Coronary artery (tissue), 2 donors: ENCODE measurements at places on chromosomes 16 and 17.

DNA sequence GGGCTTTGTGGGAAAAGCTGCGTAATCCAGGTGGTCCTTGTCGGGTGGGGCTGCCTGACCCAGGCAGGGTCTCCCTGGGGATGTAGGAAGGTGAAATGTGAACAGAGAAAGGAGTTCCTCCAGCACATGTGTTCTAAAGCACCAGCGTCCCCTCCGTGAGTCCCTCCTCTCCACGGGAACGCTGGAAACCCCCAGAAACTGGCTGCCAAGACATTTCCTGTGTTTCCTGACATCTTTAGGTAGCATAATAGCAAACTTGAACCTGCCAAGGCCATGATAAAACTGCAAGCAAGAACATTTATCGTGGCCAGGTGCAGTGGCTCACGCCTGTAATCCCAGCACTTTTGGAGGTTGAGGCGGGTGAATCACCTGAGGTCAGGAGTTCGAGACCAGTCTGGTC is 12.6 kb upstream of the PYDC1 start:
- DNase-seq: no peak

GRCh38 chr16:23391381-23392222 is 61.4 kb downstream of the COG7 start:
- no peak for DNase-seq

DNA sequence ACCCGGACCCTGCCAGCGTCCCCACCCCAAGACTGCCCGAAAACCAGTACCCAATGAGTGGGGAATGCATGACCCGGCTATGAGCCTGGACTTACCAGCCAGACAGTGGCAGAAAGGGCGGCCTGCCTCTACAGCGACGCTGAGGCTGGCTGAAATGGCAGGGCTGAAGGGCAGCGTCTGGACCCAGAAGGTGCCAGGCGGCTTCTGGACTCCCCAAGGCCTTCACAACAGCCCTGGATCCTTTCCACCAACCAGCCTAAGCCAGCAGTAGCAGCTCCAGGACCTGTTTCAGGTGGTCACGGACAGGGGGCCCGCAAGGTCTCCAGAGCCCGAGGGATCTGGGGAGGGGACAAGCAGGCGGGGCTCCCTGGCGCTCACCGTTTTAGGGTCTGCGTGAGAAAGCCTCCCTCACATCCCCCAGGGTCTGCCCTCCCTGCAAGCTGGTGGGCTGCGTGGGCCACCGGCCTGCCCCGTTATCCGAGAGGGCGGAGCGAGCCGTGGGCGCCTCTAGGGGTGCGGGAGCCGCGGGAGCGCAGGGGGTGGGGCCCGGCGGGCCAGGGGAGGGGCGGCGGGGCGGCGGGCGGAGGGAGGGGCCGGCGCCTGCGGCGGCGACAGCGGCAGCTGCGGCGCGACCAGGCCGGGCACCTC is at the start of gene RIPOR1:
RIPOR1 (plus strand) TSS at position 608 of the 648 bp plus-strand sequence. CDS start 9,618 bp downstream, outside the sequence.
- peak; percentile 84 for DNase-seq

DNA sequence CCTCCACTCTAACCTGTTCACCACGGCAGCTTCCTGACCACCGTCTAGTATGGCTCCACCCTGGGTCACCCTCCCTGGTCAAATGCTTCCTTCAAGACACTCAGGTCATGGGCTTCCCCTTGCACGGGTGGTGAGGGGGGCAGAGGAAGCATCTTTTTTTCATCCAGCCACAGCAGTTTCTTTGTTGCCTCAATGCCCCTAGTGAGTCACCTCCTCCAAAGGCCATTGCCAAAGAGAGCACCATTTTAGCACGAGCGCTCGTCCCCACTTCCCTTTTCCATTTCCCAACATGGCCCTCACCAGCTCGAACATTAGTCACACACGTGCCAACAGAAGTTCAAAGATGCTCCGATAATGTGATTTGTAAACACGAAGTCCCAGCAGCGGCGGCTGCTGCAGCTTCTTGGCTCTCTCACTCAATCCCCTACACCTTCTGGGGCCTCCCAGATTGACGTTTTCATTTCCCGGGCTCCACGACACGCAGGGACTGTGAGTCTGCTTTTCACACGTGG is 134.6 kb downstream of the GAS7 start:
- DNase-seq: no peak

- DNase-seq: no peak
Observed at GRCh38 chr17:42667088-42667951, 8.2 kb downstream of the TUBG2 start.

- no peak for DNase-seq
Observed at GRCh38 chr17:67993998-67994361, 2.3 kb downstream of the C17orf58 start.

DNA sequence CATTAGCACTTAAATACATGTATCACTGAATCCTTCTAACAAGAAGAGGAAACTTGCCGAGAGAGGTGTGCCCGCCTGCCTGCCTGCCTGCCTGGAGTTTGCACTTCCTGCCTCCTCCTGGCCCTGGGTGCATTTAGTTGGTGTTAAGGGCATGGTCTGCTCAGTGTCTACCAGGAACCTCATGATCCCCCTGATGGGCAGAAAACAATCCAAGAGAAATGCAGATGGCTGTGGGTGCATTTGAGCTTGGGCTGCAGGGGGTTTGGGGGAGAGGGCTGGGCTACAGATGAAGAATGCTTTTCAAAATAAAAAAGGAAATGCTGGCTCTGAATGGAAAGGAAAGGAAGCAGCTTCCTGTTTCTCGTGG is 10.1 kb downstream of the KSR1 start:
- DNase-seq: no peak

DNA sequence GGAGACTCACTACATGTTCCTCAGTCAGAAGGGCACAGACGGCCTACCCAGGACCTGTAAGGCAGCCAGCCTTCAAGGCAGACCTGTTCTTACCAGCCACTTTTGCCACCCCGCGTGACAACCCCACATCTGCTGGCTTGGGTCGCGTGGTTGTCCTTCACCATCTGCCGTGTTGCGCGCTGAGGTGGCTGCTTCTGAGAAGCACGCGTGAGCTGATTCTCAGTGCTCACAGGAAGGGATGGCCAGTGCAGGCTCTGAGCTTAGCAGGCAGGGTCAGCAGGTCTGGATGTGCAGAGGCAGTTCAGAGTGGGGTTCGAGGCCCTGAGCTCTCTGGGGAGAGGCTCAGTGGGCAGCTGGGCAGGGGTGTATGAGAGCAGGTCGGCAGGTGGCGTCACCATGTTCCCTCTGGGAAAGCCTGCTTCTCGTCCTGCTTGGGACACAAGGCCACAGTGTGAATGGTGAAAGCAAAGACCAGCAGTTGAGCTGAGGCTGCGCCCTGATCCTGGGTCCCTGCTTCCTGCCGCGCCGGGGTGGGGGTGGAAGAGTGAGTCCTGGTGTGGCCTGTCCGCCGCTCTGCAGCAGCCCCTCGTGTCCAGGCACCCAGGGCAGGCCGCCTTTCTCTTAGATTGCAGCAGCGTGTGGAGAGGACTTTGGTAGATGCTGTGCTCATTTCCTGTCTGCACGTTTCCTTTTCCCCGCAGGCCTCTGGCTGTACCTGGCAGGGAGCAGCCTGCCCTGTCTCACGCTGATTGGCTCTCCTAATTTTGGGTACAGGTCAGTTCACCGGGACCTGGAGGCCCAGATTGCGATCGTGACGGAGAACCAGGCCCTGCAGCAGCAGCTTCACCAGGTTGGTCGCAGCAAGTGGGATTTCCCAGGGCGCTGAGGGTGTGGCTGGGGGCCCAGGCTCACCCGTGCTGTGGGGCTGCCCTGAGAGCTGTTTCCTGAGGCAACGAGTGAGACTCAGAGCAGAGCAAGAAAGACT is 36.0 kb downstream of the PGS1 start:
- DNase-seq: no peak

DNA sequence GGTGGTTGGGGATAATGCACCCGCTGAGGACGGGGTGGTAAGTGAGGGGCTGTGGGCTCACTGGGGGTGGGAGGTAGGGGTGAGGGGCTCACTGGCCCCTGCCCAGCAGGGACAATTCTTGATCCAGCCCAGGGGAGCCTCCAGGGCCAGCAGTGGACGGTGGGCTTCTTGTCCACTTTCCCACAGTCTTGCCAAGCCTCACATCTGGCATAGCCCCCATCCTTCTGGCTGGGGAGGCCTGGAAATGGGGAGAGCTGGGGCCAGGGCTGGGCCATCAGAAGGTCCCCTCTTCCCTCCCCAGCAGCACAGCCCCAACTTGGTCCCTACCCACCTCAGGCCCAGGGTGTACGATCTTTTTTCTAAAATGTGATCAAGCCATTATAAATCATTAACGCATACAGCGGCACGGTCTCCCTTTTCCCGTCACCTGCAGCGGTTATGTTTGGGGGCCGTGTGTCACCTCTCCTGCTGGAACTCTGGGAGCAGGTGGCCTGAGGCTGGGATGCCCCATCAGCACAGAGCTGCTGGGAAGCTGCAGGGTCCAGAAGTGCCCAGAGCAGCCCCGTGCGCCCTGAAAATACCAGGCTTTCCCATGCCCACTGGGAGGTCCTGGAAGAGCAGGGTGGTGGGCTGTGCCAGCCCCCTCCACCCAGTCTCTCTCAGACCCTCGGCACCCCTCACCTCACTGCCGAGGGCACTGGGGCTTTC is 7.2 kb upstream of the SETD6 start:
- no peak for DNase-seq

GRCh38 chr16:6704306-6704930 is 628.2 kb upstream of the RBFOX1 start:
- no peak for DNase-seq

DNA sequence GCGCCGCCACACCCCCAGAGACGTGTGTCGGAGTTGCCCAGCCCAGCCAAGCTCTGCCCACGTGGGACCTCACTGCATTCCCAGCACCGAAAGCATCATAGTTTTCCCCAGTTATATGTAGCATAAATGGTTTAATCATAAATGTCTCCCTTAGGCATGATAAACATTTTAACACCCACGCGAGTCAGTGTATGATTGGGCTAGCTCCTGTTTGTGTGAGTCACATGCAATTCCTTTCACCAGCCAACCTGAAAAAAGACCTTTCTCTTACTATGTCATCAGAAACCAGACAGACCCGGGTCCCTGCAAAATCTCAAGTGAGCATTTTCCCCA is 9.2 kb downstream of the TAF1C start:
- no peak for DNase-seq

- peak; percentile 89 for DNase-seq
Observed at GRCh38 chr17:81926451-81927151, 934 bp downstream of the MAFG start.

GRCh38 chr16:17526956-17527937 is 56.5 kb upstream of the XYLT1 start:
- DNase-seq: no peak

DNA sequence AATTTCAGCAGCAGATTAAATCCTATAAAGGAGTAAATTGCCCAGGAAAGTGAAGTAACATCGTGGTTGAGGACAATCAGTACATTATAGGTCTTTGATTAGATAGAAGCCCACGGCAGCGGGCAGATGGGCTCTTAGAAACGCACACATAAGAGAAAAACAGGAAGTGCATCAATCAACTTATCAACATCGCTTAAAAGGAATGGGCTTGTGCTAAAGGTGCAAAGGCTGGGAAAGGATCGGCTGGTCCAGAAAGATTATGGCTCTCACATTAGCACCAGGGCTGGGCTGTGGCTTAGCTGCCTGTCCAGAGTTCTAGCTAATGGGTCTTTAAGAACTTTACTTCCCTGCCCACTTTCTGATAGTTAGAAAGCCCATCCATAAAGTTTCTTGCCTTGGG is 292.0 kb upstream of the TNRC6C start:
- no peak for DNase-seq

- DNase-seq: no peak
Observed at GRCh38 chr17:40350689-40351358, 13.7 kb downstream of the GJD3 start.

DNA sequence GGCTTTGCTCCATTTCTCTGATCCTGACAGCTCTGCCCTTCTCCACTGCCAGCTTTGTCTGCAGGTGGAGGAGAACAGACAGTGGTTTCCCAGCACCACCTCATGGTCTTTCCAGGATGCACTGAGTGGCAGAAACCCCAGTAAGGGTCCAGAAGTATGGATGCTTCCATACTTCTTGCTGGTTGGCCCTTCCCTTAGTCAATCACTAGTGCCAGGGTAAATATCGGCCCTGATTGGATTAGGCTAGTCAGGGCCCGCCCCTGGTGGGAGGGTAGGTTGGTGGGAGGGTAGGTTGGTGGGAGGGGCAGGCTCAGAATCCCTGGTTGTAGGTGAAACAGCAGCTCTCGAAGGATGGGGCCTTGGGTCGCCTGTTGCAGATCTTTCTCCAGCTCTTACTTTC is 10.2 kb downstream of the RNF213 start:
- no peak for DNase-seq

- no peak for DNase-seq
Observed at GRCh38 chr17:49727380-49727779, 19.6 kb upstream of the SLC35B1 start.

DNA sequence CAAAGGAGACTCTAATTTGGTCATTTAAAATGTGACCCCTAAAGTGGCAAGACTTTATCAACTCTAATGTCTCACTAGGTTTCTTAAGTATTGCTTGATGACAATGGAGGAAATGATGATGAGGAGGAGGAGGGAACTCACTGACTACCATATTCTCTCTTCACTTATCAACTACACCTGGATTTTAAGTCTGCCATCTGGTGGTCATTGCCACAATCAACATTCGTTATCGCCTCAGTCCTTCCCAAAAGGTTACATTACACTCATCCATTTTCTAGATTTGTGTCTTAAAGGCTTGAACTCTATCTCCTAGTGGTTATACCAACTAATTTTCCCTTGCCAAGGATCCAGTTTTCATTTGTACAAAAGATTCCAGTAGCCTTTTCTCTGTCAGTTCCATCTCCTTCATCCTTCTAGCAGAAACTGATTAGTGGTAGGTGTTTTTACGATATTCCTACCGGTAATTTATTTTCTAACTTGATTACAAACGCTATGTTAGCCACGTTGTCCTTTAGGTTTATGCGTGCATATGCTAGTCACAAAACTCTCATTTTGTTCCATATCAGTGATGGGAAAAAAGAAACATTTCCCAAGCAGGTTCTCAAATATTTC is 114.6 kb upstream of the NOG start:
- no peak for DNase-seq

- DNase-seq: no peak
Observed at GRCh38 chr17:336110-337021, 16.2 kb downstream of the RPH3AL start.

- DNase-seq: no peak
Observed at GRCh38 chr16:64478252-64478906, 643.5 kb downstream of the CDH11 start.

- DNase-seq: peak; percentile 66
Observed at GRCh38 chr17:81030741-81031565, 4.0 kb upstream of the BAIAP2 start.

DNA sequence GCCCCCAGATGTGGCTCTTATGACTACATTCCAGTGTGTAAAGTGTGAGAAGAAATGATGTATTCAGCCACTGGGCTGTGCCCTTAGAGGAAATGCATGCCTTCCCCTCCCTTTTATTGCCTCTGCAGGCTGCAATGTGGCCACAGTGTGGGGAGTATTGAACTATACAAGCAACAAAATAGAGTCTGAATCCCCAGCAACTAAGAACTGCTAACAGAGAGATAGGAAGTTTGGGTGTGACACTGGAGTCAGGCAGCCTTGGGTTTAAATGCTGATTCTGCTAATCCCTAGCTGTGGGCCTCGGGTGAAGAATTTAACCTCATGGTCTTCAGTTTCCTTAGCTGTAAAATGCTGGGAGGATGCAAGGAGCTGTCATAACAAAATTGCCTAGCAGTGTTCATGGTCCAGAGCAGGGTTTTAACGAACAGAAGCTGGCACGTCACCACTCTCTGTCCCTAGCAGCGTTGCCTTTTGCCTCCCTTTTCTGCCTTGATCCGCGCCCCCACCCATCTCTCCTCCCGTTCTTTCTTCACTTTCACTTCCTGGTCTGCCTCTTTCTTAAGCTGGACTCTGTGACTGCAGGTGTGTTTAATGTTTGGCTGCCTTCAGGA is 50.3 kb downstream of the KPNA2 start:
- peak; percentile 55 for DNase-seq
